ENCODE measurements at places on chromosomes 1 and 21. TPM values are rescaled to one million over a fixed set of nuclear protein-coding genes. Genes with fewer than 3 reads are reported as not detected.
A peak's percentile ranks its signal among the peaks of the same experiment; 100 is the strongest.

DNA sequence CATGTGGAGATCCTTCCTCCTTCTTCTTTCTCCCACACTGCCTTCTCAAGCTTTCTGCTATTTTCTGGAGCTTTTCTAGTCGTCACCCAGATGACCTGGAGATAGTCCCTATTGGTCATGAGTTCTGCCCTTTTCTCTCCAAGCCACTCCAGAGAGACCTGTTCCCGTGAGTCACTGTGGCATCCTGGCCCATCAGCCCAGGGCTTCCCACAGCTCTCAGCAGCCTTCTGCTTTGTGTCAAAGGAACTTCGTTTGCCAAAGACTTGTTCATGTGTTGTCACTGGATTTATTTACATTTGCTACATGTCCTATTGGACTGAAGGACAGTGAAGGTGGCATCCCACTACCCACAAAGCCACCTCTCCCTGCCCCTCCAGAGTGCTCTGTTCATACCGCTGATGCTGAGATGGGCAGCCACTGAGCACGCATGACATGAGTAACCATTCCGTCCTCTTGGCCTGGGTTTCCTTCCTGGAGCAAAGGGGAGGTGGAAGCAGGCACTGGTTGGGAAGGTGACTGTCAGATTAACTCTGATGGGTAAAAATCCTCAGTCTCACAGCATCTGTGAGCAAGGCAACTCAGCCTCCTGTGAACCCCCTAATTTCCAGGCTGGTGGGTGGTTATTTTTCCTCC is 119.2 kb downstream of the EDEM3 start:
- DNase-seq = no peak
- no peaks in the 10 kb centered on the region for H3K4me1 ChIP-seq
- H3K27me3 ChIP-seq = no peaks in the 10 kb centered on the region
- H3K4me3 ChIP-seq = no peak overlapping the region

GRCh38 chr21:44687671-44688070 is 5.7 kb upstream of the KRTAP12-1 start:
- H3K4me1 ChIP-seq = no peaks in the 10 kb centered on the region
- DNase-seq = no peak
- no peak overlapping the region for H3K4me3 ChIP-seq
- H3K27ac ChIP-seq = no peak overlapping the region
- peaks cover 89% of the 10 kb centered on the region for H3K27me3 ChIP-seq

DNA sequence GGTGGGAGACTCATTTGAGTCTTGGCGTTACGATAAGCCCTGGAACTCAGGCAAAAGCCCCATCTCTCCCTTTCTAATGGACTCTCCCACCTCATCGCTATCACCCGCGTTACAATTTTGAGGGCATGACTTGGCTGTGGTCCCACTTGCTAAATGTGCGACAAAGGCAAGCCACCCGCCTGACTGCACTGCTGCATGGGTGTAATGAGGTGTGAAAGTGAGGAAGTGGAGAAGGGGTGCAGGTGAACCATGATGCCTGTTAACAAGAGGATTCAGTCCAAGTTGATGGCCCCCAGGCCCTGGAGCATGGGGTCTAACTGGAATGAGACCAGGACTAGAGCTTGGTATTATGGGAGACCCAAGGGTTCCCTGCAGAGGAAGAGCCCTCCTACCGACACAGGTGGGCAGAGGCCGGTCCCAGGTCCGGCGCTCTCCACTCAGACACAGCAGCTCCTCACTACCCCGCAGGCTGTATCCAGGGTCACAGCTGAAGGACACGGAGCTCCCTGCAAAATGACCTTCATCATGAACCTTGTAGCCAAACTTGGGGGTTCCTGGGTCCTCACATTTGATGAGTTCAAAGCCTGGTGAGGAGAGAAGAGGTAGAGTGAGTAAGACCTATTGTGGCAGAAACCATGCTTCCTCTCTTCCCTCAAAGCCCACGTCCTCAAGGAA is 165.4 kb upstream of the HMGB4 start:
- H3K27me3 ChIP-seq = peaks cover 39% of the 10 kb centered on the region
- no peak for DNase-seq
- H3K4me3 ChIP-seq = no peak overlapping the region
- H3K4me1 ChIP-seq = no peaks in the 10 kb centered on the region
- H3K27ac ChIP-seq = no peak overlapping the region

- peaks cover 58% of the 10 kb centered on the region for H3K4me1 ChIP-seq
- H3K4me3 ChIP-seq = peak overlapping the region; percentile 94
- peaks cover 35% of the 10 kb centered on the region for H3K36me3 ChIP-seq
- peak overlapping the region; percentile 98 for H3K27ac ChIP-seq
- DNase-seq = peak; percentile 91
Measured at GRCh38 chr1:234866007-234866866, 256.3 kb upstream of the IRF2BP2 start.

GRCh38 chr1:177208920-177209319 is 38.2 kb downstream of the BRINP2 start:
- no peaks in the 10 kb centered on the region for H3K27me3 ChIP-seq
- no peaks in the 10 kb centered on the region for H3K36me3 ChIP-seq
- H3K27ac ChIP-seq = no peak overlapping the region
- no peak for DNase-seq

- no peak overlapping the region for H3K4me3 ChIP-seq
- H3K36me3 ChIP-seq = no peaks in the 10 kb centered on the region
- peaks cover 40% of the 10 kb centered on the region for H3K27me3 ChIP-seq
- no peaks in the 10 kb centered on the region for H3K4me1 ChIP-seq
Measured at GRCh38 chr1:228920831-228921230, 185.6 kb downstream of the RHOU start.

DNA sequence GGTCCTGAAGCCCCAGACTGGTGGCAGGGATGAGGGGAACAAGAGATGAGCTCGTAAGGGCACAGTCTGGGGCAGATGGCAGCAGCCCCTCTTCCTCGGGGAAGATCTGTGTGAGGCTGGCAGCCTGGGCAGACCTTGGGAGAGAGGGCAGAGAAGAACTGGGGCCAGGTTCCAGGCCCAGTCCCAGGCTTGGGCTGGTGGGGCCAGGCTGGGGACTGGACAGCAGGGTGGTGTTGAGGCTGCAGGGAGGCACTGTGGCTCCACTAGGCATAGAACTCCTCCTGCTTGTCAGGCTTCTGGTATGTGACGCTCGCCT is 35.7 kb downstream of the SDC3 start:
- H3K36me3 ChIP-seq = no peaks in the 10 kb centered on the region
- H3K27ac ChIP-seq = no peak overlapping the region
- no peak overlapping the region for H3K4me3 ChIP-seq
- H3K4me1 ChIP-seq = no peaks in the 10 kb centered on the region
- H3K27me3 ChIP-seq = no peaks in the 10 kb centered on the region

GRCh38 chr1:153253693-153254092 is 5.8 kb upstream of the LORICRIN start:
- H3K36me3 ChIP-seq = no peaks in the 10 kb centered on the region
- no peak for DNase-seq
- no peak overlapping the region for H3K4me3 ChIP-seq
- 0 out of 2 replicates have a peak, but pooled peaks cover 4% of the 10 kb centered on the region for H3K27me3 ChIP-seq
- H3K27ac ChIP-seq = no peak overlapping the region

- no peaks in the 10 kb centered on the region for H3K36me3 ChIP-seq
- H3K27me3 ChIP-seq = no peaks in the 10 kb centered on the region
- no peak overlapping the region for H3K4me3 ChIP-seq
Measured at GRCh38 chr1:153803470-153804056, 28.4 kb downstream of the SLC27A3 start.

DNA sequence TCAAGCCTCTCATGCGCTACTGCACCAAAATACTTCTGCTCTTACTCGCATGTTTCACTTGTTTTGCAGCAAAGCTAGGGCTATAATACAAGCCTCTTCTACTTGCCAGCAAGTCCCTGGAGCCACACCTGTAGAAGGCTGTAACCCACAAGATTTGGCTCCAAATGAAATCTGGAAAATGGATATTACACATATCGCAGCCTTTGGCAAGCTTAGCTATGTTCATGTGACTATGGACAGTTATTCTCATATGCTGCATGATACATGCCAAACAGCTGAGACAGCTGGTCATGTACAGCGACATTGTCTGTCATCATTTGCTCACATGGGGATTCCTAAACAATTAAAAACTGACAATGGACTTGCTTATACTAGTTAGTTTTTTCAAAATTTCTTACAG is 270.3 kb downstream of the COL11A1 start:
- H3K4me3 ChIP-seq = peak overlapping the region; percentile 2
- H3K4me1 ChIP-seq = peaks cover 62% of the 10 kb centered on the region
- peak overlapping the region; percentile 80 for H3K27ac ChIP-seq
- no peaks in the 10 kb centered on the region for H3K36me3 ChIP-seq

DNA sequence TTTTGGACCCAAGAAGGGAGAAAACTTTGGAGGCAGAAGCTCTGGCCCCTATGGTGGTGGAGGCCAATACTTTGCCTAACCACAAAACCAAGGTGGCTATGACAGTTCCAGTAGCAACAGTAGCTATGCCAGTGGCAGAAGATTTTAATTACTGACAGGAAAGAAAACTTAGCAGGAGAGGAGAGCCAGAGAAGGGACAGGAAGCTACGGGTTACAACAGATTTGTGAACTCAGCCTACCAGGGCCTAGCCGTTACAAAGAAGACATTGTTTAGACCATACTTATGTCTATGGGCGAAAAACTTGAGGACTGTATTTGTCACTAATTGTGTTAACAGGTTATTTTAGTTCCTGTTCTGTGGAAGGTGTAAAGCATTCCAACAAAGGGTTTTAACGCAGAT is 10.4 kb upstream of the ACOT11 start:
- H3K27ac ChIP-seq = no peak overlapping the region
- peaks cover 6% of the 10 kb centered on the region for H3K4me1 ChIP-seq
- H3K36me3 ChIP-seq = no peaks in the 10 kb centered on the region

- DNase-seq = no peak
- H3K27ac ChIP-seq = no peak overlapping the region
- H3K4me3 ChIP-seq = no peak overlapping the region
- H3K4me1 ChIP-seq = 0 out of 2 replicates have a peak, but pooled peaks cover 10% of the 10 kb centered on the region
Measured at GRCh38 chr1:226951286-226952117, 11.4 kb downstream of the COQ8A start.

DNA sequence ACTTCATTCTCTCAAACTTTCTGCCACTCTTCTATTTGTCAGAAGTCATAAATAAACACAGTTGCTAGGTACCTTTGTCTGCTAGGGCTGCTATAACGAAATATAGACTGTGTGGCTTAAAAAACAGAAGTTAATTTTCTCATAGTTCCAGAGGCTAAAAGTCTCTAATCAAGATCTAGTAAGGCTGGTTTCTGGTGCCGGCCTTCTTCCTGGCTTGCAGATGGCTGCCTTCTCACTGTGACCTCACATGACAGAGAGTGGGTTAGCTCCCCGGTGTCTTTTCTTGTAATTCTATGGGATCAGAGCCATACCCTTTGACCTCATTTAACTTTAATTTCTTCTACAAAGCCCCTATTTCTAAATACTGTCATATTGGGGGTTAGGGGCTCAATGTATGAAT is 5.9 kb downstream of the PDC start:
- H3K27me3 ChIP-seq = no peaks in the 10 kb centered on the region
- H3K4me3 ChIP-seq = no peak overlapping the region
- no peak for DNase-seq
- no peak overlapping the region for H3K27ac ChIP-seq

GRCh38 chr1:168375566-168376300 is 95.1 kb downstream of the TBX19 start:
- H3K4me3 ChIP-seq = no peak overlapping the region
- H3K27ac ChIP-seq = no peak overlapping the region
- H3K27me3 ChIP-seq = no peaks in the 10 kb centered on the region
- peaks cover 6% of the 10 kb centered on the region for H3K4me1 ChIP-seq

GRCh38 chr1:185360714-185361113 is 43.7 kb upstream of the IVNS1ABP start:
- H3K27me3 ChIP-seq = no peaks in the 10 kb centered on the region
- no peak overlapping the region for H3K4me3 ChIP-seq
- H3K27ac ChIP-seq = no peak overlapping the region
- H3K36me3 ChIP-seq = no peaks in the 10 kb centered on the region
- DNase-seq = no peak
- H3K4me1 ChIP-seq = no peaks in the 10 kb centered on the region

DNA sequence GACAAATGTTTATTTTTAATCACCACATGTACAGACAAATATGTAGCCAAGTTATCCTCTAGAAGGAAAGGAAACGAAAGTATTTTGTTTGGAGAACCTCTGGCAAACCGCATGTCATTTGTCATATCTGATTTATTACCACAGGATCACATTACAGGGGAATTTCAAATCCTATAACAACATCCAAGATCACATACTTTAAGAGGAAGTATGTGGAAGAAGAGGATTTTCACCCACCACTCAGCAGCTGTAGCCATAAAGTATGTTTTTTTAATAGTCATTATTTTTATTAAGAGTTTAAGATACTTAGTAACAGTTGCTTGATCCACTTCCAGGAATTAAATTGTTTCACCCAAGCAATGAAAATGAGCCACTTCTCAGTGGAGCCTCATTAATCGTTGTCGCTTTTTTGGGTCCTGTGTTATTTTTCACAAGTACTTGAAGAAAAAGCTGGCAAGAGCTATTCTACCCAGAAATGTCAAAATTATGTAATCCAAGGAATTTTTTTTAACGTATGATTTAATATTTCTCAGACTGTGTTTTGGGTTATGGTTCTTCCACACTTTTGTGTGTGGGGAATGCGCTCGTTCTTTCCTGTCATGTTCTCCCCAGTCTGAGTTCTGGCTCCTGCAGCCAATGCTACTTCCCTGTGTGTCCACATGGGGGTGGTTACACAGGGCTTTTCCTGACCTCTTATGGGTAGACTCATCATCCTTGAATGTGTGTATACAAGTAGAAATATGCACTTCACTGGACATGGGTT is 6.9 kb downstream of the SERTAD4 start:
- H3K36me3 ChIP-seq = no peaks in the 10 kb centered on the region
- no peak for DNase-seq
- H3K4me3 ChIP-seq = no peak overlapping the region
- no peak overlapping the region for H3K27ac ChIP-seq
- peaks cover 29% of the 10 kb centered on the region for H3K4me1 ChIP-seq
- no peaks in the 10 kb centered on the region for H3K27me3 ChIP-seq

GRCh38 chr1:153945131-153945794 is 1.3 kb downstream of the DENND4B start:
- no peaks in the 10 kb centered on the region for H3K27me3 ChIP-seq
- H3K4me1 ChIP-seq = peaks cover 10% of the 10 kb centered on the region
- no peak for DNase-seq
- no peak overlapping the region for H3K27ac ChIP-seq
- peak overlapping the region; percentile 85 for H3K4me3 ChIP-seq

- H3K27ac ChIP-seq = no peak overlapping the region
- H3K4me1 ChIP-seq = no peaks in the 10 kb centered on the region
- 0 out of 2 replicates have a peak, but pooled peaks cover 4% of the 10 kb centered on the region for H3K27me3 ChIP-seq
- DNase-seq = no peak
- H3K4me3 ChIP-seq = no peak overlapping the region
Measured at GRCh38 chr1:118744420-118744819, 243.7 kb downstream of the TBX15 start.

DNA sequence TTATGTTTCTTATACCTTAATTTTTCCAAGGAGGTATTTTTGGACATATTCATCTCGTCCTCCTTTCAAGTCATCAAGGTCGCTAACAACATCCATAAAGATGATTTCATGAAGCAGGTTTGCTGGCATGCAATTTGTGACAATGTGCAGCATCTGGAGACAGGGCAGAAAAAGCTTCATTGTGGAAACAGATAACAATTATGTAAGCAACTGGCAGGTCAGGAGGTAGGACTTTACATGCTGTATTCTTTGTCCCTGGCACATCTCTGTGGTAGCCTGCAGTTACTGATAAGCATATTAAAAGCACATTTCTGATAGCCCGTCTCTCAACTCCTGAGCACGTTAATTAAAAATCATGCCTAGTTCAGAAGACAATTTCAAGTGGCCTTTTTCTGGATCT is 156.8 kb downstream of the LEPR start:
- no peaks in the 10 kb centered on the region for H3K27me3 ChIP-seq
- no peak overlapping the region for H3K27ac ChIP-seq
- DNase-seq = no peak
- no peak overlapping the region for H3K4me3 ChIP-seq
- H3K36me3 ChIP-seq = no peaks in the 10 kb centered on the region

KANK4 gene
- 2.0 TPM for total RNA-seq

TMEM79 gene
- 10.4 TPM for total RNA-seq

BTG3 gene
- total RNA-seq = 21.1 TPM

KIF26B gene
- 0.11 TPM for total RNA-seq

TDRD5 gene
- total RNA-seq = not detected

TCP10L gene
- total RNA-seq = not detected

NR1I3 gene
- total RNA-seq = not detected

JAM2 gene
- total RNA-seq = not detected
